ENCODE measurements at places on chromosomes 7 and 10.

DNA sequence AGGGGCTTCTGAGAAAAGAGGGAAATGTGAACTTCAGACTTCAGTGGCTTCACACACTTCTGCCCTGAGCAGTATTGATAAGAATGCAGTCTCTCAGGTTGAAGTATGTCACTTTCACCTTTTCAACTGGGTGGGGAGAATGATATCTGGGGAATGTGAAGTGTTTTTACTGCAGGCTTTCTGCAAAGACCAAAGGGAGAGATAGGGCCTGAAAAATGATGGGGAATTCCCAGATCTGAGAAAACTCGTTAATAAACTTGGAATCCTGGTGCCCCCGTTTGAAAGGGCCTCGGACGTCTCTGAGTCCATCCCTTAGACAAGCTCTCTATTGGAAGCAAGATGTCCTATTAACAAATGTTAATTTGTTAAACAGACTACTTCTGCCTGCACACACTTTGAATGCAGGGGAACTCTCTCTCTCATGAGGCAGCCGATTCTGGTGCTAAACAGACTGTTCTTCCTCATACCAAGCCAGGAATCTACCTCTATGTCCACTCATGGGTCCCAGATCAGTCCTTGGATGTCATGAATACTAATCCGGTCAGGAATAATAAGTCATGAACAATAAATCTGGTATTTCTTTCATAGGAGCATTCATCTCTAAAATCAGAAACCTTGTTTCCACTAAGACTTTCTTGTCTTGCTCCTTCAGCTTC, 193.6 kb downstream of the JCAD start:
- DNase-seq = no peak

GRCh38 chr7:601595-602340, 82.1 kb upstream of the PDGFA start:
- peak; percentile 92 for DNase-seq

GRCh38 chr7:92589056-92589455, 1.1 kb downstream of the FAM133B start:
- no peak for DNase-seq

DNA sequence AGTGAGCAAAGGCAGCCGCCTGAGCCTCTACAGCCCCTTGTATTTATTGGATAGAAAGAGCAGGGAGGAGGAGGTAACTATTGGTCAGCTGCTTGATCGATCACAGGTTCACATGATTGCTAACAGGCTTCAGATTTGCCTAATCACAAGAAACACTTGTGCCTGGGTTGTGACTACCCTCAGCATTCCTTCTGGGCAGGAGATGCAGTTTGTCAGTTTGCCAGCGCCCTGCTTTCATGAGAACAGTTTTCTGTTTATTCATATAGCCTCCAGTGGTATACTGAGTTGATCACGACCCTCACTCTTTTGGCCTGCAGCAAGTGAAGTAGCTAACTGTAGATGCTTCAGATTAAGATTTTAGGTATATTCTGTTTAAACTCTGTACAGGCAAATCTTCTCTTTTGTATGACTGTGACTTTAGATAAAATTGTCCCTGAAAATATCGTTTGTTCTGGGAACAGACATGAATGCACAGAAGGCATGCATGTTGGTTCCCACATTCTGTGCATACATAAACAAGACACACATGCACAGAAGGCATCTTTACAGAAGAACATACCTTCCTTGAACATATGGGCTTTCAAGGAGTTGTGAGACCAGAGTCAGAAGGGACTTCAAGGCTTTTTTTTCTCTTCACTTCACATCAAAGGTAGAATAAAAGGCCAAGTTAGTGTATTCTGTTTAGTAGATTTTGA, 422.4 kb upstream of the STEAP1 start:
- no peak for DNase-seq

- DNase-seq = no peak
These were observed at the start of gene GCK for GRCh38 chr7:44189286-44189992. Gene GCK, minus strand, starts transcription at chr7:44189439. Its CDS starts 486 bp downstream, at chr7:44188953.

- DNase-seq = no peak
These were observed 858 bp downstream of the COPS6 start for GRCh38 chr7:100089458-100090196.

GRCh38 chr10:14302035-14302434, 28.7 kb downstream of the FRMD4A start:
- no peak for DNase-seq

GRCh38 chr10:21280037-21280436, 245.4 kb downstream of the SKIDA1 start:
- no peak for DNase-seq

- DNase-seq = no peak
These were observed 207.7 kb downstream of the MAGI2 start for GRCh38 chr7:79245623-79246249.

GRCh38 chr10:121772884-121773283, 154.9 kb downstream of the ATE1 start:
- no peak for DNase-seq

- no peak for DNase-seq
These were observed 30.9 kb upstream of the DKK1 start for GRCh38 chr10:52283174-52283573.

- no peak for DNase-seq
These were observed 81.3 kb downstream of the CDK6 start for GRCh38 chr7:92754919-92755581.

DNA sequence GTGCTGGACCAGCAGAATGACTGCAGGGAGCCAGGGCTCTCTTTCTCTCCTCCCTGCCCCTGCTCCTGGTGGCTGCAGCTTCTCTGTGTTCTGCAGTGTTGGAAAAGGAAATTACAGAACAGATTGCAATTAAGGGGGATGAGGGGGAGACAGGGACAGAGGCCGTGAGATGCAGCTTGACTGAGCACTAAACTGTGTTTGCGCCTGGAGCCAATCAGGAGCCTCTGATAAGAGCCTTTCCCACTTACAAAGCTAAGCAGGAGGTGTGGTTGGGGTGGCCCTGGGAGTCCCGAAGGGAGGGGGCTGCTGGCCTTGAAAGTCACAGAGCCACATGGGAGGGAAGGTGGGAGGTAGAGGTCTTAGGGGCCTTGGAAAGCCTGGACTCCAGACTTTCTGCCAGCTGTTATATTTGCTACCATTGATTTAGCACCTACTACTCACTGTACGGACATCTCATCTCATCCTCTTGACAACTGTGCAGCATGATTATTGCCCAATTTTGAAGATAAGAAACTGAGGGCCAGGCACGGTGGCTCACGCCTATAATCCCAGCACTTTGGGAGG, 26.7 kb downstream of the TRIM8 start:
- no peak for DNase-seq

DNA sequence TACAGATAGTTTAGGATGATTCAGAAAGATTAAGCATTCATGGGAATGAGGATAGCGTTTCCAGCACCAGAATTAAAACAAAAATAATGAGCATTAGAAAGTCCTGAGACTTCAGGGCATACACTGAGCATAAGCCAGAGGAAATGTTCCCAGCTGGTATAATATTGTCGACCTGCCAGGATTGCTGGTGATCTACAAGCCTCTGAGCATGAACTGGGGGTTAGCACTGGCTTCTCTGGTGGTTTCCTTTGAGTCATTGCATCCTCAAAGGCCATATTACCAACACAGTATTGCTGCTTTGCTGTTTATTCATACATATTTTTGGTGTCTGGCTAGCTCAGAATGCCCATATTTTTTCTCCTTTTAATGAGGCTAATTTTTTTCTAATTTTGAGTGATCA, 10.7 kb upstream of the ATRNL1 start:
- no peak for DNase-seq

DNA sequence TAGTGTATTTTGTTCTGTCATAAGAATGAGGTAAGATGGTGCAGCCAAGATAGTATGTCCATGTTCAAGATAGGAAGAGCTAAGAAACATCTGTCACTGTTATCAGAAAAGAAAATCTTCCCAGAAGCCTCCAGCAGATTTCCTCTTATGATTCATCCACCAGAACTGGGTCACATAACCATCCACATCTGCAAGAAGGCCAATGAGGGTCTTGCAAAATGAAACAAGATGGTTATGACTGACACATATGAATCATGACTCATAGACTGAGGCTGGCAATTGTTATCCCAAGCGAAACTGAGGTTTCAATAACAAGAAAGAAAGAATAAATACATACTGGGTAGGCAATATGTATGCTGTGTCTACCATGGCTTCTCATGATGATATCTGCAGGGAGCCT, 30.3 kb downstream of the CCNJ start:
- DNase-seq = no peak

DNA sequence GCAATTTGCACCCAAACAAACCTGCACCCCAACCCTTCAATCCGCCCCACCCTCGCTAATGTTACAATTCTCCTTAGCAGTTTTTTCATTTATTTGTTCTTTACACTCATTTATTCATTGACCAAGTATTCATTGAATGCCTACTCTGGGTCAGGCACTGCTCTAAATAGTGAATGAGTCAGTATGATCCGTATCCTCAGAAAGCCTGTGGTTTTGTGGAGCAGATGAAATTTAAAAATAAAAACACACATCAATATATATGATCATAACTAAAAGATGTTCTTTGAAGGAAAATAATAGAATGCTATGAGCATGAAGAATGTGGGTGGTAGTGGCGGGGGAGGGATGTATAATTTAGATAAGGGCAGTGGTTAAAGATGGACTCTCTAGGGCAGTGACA, 13.3 kb downstream of the IFIT5 start:
- no peak for DNase-seq

- no peak for DNase-seq
These were observed 50.7 kb downstream of the HSPA12A start for GRCh38 chr10:116691635-116692034.

DNA sequence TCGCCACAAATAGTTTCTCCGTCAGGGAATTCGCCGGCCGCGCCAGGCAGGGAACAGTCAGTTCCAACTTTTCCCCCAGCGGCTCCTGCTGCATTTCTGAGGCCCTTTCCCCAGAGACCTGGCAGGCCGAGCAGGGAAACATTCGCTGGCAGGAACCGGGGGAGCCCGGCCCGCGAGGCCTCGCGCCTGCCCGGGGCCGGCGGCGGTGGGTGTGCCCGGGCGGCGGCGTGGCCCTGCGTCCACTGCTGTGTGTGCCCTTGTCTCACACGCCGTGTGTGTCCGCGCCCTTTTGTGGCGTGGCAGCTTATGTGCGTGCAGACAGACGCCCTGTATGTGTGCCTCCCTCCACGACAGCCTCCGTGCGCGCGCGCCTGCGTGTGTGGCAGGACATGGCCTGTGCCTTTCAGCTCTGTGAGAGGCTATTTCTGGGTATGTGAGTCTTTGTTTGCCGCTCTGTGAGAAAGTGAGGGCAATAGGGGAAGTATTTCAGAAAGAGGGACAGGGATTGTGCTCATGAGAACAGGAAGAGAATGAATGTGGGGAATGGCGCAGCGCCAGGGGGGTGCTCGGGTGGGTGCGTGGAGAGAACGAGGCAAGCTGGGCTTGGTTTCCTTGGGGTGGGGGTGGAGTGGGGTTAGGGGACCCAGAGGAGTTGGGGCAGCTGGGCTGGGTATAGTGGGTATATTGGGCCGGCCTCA, 689 bp upstream of the SMARCD3 start:
- DNase-seq = no peak

GRCh38 chr10:85527616-85528317, 838.8 kb downstream of the GRID1 start:
- no peak for DNase-seq

Data from stimulated activated CD8-positive, alpha-beta memory T cell treated with anti-CD3 and anti-CD28 coated beads, Interleukin-15, amount 100 ng/mL, for 4 hours (primary cell).